G401 (cell line): ENCODE measurements at places on chromosomes 3 and 15. TPM values are rescaled to one million over a fixed set of nuclear protein-coding genes. Genes with fewer than 3 reads are reported as not detected.

The BFSP2 gene
- total RNA-seq = not detected in 2 replicates

- no peak for DNase-seq
These were observed 16.4 kb downstream of the SNX1 start for GRCh38 chr15:64112073-64112772.

The BHLHE40 gene
- 6.6 and 7.2 TPM in 2 replicates for total RNA-seq

The KCNH8 gene
- not detected in 2 replicates for total RNA-seq

The ZFYVE19 gene
- 27.5 and 29.2 TPM in 2 replicates for total RNA-seq

The MUC20 gene
- total RNA-seq = 1.7 and 4.7 TPM in 2 replicates

The ZNF654 gene
- 7.9 and 9.1 TPM in 2 replicates for total RNA-seq

DNA sequence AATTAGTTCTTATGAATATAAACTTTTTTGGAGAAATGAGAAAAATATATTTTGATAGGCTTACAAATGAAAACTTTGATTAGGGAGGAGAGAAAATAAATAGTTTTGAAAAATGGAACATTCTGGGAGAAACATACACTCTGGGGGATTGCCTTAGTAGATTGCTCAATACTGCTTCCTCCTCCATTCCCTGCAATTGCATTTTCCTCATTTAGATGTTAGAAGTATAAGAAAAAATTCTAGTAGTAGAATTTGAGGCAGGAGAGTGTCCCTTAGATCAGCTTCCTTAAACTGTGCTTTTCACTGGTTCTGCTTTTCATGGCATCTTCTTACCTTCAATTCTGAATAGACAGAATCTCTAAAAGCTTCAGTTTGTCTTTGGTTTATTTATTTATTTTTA, 46.2 kb upstream of the CTDSPL2 start:
- DNase-seq = no peak

The CA12 gene
- 3.8 and 7.9 TPM in 2 replicates for total RNA-seq

The FETUB gene
- total RNA-seq = not detected in 2 replicates

GRCh38 chr15:25950014-25950413, 86.9 kb upstream of the ATP10A start:
- no peak for DNase-seq

DNA sequence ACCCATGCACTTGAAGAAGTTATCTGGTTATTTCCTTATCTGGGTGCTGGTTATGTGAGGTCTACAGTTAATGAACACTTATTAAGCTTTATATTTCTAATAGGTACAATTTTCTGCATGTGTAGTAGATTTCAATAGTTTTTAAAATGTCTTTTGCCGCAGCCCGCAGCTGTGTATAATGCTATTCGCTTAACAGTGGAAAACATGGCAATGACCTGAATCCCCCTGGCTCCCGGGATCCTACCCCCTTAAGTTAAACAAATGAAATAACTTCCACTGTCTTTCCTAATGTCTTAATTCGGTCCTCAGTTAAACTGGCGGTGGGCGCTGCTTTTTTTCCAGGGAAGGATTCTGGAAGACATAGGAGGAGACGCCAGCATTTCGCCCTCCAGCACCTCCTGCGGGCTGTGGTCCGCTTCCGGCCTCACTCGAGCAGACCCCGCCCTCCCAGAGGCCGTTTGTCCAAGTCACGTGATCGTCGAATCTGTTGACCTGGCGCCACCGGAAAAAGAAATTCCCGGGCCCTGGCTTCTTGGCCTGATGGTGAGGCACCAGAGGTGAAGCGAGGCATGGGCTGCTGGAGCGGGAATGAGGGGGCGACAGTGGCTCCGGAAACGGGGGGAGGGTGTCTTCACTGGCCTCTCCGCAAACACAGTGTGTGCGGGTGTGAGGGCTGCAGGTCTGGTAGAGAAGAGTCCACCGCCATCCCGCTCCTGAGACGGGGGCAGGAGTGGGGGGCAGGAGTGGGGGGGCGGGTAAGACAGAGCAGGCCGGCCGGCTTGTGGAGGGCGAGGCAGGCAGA, 45.6 kb upstream of the CSPG4 start:
- peak; percentile 95 for DNase-seq

The UBAP1L gene
- 0.24 and 0.25 TPM in 2 replicates for total RNA-seq

GRCh38 chr3:170528726-170529125, 57.1 kb downstream of the SLC7A14 start:
- peak; percentile 83 for DNase-seq

The KBTBD12 gene
- not detected in 2 replicates for total RNA-seq

- DNase-seq = peak; percentile 37
These were observed 965 bp downstream of the FLNB start for GRCh38 chr3:58009026-58009748.

- no peak for DNase-seq
These were observed 29.9 kb upstream of the ZKSCAN7 start for GRCh38 chr3:44525060-44525459.

The PFN2 gene
- total RNA-seq = 361 and 497 TPM in 2 replicates
